ENCODE measurements at places on chromosomes 2 and 18. TPM values are rescaled to one million over a fixed set of nuclear protein-coding genes. Genes with fewer than 3 reads are reported as not detected.

The PRSS56 gene
- not detected for total RNA-seq

The TCF23 gene
- not detected for total RNA-seq

The TSHZ1 gene
- 32.8 TPM for total RNA-seq

The PLB1 gene
- total RNA-seq, result not detected

The NETO1 gene
- total RNA-seq, result 0.21 TPM

The SNORC gene
- total RNA-seq, result 4.7 TPM

The PROKR1 gene
- not detected for total RNA-seq

The MOGAT1 gene
- total RNA-seq, result not detected

The DLGAP1 gene
- total RNA-seq, result not detected

GRCh38 chr18:28193177-28193778 is 16.3 kb upstream of the CDH2 start:
- no peak for DNase-seq

- DNase-seq, result no peak
These were observed 108.0 kb downstream of the FAM168B start for GRCh38 chr2:130985206-130985780.

DNA sequence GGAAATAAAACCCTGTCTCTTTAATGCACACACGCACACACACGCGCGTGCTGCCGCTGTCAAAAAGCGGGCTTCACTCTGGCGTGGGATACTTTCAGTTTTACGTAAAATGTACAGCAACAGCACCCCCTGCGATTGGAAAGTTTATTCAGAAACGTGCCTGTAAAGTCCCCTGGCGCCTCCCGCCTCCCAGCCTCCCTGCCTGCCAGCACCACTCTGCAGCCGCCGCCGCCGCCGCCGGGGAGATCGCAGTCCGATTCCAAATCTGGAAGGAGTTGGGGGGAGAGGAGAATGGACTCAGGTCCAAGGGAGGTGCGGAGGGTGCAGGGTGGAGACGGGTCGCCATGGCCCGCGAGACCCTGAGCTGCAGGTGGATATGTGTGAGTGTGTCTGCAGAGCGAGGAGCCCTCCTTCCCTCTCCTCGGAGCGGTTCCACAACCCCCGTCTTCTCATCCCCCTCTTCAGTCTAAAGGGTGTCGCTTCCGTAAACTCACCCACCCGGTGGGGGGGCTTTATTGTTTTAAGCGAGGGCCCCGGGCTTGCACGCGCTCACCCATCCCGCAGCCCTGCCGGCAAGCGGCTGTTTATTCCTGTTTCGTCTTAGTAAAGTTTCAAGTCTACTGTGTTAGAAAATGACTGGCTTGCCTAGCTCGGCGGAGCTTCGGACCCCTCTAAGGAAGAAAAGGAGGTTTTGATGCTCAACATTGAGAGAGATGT is 1.8 kb upstream of the BCL11A start:
- peak; percentile 76 for DNase-seq

GRCh38 chr2:109258376-109258775 is 129.4 kb downstream of the SH3RF3 start:
- no peak for DNase-seq

DNA sequence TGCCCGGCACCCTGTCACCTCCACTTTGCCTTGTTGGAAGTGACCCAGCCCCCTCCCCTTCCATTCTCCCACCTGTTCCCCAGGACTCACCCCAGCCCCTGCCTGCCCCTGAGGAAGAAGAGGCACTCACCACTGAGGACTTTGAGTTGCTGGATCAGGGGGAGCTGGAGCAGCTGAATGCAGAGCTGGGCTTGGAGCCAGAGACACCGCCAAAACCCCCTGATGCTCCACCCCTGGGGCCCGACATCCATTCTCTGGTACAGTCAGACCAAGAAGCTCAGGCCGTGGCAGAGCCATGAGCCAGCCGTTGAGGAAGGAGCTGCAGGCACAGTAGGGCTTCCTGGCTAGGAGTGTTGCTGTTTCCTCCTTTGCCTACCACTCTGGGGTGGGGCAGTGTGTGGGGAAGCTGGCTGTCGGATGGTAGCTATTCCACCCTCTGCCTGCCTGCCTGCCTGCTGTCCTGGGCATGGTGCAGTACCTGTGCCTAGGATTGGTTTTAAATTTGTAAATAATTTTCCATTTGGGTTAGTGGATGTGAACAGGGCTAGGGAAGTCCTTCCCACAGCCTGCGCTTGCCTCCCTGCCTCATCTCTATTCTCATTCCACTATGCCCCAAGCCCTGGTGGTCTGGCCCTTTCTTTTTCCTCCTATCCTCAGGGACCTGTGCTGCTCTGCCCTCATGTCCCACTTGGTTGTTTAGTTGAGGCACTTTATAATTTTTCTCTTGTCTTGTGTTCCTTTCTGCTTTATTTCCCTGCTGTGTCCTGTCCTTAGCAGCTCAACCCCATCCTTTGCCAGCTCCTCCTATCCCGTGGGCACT is 4.5 kb downstream of the RETREG2 start:
- no peak for DNase-seq

DNA sequence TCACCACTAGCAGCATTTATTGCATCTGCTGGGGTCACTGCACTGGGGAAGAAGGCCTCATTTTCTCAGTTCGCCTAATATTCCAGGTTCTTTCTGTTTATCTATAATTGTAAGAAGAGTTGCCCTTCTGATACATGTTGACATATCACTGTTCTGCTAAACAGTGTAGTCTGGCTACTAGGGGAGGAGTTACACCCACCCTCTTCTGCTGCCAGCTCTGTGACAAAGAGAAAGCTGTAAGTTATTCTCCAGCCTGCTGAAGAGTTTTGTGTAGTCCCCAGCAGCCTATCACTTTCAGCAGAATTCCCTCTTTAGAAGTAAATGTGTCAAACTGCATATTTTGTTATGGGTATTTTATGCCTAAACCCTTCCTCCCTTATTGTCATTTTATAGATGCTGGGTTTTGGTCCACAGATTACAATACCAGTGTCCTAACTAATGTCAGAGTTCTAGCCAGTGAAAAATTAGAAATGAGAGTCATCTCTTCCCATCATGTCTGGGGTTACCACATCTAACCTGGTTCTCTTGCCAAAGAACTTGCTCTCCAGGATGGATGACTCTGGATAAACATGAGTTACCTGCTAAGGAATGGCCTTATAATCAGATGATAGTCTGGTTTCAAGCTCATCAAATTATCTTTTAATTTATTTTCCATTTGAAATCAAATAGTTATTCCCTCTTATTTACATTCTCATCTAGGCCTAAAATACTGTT is 5.6 kb upstream of the MBOAT2 start:
- DNase-seq, result no peak

DNA sequence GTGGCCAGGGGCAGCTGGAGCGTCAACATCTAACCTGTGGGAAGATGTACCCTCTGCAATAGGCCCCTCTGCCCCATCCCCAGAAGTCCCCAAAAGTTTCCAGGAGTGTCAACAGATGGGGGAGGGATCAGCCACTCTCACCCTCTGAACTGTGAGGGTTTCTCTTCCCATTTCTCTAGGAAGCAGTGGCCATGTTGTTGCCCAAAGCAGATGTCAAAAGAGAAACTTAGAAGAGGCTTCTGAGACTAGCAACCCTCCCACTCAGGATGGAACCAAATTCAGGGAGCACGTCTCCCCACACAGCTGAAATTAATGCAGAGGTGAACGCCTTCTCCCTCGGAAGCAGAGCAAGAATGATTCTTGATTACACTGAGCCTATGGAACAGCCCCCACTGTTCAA is 70.3 kb downstream of the ARL4C start:
- no peak for DNase-seq

GRCh38 chr2:168369031-168369430 is 87.0 kb upstream of the CERS6 start:
- no peak for DNase-seq

- no peak for DNase-seq
These were observed 102.4 kb downstream of the PARD3B start for GRCh38 chr2:204647626-204648025.

- DNase-seq, result no peak
These were observed 167.0 kb downstream of the AFF3 start for GRCh38 chr2:99975386-99975785.

GRCh38 chr18:9690418-9691188 is 17.5 kb upstream of the RAB31 start:
- no peak for DNase-seq
